Stimulated activated CD4-positive, alpha-beta T cell treated with anti-CD3 and anti-CD28 coated beads, Interleukin-15, amount 100 ng/mL, for 24 hours (primary cell): ENCODE measurements at places on chromosomes 2 and 18.

GRCh38 chr2:16091576-16092282 lies 151.4 kb downstream of the MYCN start:
- no peak for DNase-seq

DNA sequence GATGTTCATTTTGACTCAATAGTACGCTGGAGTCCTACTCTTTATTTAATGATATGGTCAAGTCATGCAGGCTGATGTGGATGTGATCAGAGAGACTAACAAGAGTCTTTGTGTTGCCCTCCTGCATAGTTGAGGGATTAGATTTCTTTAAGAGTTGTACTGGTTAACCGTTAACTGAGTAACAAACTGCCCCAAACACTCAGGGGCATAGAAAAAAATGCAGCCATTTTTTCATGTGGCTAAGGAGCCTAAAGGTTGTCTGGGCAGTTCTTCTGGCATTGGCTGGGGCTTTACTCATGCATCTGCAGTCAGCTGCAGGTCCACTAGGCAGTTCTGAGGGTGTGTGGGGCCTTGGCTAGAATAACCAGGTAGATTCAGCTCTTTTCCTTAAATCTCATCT lies 32.5 kb downstream of the DOCK10 start:
- DNase-seq = no peak

- DNase-seq = no peak
Observed at GRCh38 chr18:74567822-74568221, 29.8 kb upstream of the ZNF407 start.

DNA sequence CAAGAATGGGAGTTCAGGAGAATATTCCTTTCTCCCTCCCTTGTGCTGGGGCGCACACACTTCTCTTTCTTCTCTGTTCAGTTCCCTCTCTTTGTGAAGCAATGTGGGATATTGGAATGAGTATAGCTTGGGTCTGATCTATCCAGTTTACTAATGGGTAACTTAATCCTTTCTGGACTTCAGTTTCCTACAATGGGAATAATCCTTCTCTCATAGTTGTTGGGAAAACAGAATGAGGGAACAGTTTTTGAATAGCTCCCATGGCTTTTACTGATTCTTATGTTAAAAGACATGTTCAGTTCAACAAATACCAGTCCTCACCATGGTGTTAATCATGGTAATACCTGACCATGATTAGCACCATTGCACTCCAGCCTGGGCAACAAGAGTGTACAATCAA lies 93.1 kb downstream of the ARL4C start:
- DNase-seq = no peak

- no peak for DNase-seq
Observed at GRCh38 chr2:138239902-138240491, 261.6 kb upstream of the SPOPL start.

DNA sequence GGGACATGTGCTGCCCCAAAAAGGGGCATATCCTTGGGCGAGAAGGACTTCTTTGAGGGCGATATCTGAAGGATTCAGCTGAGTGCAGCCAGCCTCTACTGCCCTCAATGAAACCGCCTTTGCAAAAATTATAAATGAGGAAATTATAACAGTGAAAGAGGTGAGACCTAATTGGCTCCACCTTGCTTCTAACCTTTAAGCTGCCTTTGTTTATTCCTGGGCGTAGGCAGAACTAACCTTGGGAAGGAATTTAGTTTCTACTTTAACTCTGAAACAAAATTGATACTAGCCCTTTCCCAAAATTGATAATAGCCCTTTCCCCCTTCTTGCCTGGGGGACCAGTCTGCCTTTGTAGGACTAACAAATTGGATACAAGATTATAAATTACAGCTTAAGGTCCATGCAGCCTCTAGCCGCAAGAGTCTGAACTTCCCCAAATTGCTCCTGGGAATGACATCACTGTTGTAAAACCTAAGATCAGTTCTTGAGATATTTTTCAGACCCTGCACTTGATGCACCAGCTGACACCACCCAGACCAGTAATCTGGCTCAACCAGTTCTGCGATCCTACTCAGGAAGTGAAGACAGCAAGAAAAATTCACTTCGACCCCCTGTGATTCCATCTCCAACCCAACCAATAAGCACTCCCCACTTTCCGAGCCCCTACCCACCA lies 36.0 kb upstream of the ASAP2 start:
- DNase-seq = no peak

GRCh38 chr2:239244625-239245024 lies 156.2 kb downstream of the HDAC4 start:
- DNase-seq = no peak

DNA sequence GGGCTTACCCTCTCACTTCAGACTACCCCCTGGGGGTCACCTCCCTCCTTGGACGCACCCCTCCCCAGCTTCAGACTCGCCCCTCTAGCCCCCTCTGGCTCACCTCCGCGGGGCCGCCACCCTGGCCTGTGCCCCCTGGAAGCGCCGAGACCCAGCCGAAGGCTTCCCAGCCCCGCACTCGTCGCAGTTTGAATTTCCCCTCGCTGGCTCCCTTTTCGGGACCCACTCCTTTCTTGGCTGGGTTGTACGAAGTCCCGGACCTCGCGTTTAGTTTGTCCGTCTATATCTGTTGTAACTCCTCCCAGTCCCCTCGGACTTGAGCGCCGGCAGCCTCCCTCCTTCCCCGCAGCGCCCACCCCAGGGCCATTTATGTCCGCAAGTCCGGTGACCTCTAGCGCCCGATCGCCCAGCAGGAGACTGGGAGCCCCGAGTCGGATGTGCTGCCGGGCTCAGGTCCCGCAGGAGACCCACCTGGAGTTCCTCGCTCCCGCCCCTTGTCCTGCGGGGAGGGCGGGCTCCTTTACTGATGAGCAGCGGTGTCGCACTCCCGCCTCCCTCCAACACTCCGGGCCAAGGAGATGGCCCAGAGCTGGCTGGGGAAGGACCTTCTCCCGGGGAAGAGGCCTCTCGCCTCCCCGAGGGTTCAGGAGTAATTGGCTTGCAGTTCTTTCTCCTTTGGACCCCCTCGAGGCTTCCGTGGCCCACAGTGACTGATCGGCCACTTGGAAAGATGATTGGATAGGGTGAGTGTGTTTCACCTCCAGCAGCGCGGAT lies 692 bp upstream of the RAX start:
- no peak for DNase-seq

DNA sequence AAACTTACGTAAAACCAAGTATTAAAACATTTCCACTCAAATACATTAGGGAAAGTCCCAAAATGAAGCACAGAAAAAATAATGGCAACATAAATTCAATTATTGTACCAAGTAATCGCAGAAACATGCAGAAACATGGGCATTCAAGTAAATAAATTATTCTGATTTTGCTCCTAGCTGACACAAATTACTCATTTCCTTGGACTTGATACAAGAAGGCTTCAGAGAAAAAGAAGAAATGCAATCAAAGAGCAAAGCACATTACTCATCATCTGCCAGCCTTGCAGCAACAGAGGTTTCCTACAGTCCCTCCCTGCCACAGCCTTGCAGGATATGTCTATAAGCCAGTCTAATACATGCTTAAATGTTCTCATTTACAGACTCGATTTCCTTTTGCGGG lies 439.8 kb upstream of the LYPD1 start:
- no peak for DNase-seq

DNA sequence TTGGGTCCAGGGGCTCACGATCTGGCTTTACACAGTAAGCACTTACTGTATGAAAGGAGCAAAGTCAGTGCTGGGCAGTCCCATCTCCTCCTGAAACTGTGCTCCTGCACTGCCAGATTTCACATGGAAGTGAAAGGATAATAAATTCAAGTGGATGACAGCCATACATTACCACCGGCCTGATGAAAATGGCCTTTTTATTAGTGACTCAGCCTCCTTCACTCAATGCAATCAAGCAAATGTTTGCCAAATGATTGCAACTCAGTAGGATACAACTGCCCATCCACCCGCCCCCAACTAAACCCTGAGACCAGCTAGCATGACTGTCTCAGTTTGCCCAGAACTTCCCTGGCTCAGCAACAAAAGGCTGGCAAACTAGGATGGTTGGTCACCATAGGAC lies 77.1 kb downstream of the MYO5B start:
- no peak for DNase-seq

DNA sequence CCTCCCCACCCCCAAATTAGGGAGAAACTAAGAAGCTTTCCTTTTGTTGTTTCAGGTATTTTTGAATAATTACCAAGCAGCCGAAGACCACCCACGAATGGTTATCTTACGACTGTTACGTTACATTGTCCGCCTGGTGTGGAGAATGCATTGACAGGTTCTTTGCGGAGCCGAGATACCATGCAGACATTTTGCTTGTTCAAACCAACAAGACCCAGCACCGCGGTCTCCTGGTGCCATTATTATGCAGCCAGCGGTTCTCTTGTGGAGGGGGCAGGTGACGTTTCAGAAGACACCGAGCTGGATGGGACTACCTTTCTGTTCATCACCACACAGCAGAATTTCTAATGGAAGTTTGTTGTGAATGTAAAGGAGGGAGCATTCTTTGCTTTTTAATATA lies 43.4 kb downstream of the BCL2L11 start:
- DNase-seq = no peak

GRCh38 chr2:36404754-36405153 lies 49.2 kb downstream of the CRIM1 start:
- DNase-seq = no peak

DNA sequence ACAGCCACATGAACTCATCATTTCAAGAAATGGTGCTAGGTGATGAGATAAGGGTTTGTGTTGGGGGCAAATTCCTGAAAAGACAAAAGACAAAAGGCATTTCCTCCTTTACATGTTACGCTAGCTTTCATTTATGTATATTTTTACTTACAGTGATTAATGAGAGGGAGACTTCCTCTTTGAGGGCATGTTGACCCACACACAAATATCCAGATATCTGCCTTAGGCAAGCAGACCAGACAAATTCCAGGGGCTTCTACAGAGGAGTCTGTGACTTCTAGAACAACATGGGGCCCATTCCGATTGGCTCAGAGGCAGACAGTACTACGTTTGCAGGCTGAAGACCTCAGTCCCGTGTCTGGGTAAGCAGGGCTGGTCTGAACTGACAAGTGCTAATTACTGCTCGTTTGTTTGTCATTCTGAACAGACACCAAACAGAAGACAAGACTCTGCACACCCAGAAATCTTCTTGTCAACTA lies 74.8 kb upstream of the ST6GAL2 start:
- DNase-seq = no peak

DNA sequence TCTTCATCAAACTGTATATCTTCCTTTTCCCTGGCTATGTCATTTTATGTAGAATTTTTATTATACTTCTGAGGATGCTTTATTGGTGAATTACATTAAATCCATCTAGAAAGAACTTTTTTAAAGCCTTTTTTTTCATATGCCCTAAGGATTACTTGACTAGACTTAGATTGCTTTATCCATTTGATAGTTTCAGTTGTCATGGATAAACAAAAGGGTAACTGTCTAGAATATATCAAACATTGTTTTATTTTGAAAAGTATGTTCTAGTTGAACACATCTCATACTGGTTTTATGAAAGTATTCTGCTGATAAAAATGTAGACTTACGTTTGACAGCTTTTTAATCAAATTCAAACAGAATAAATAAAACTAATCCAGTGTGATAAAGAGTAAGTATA lies 639.8 kb downstream of the ARHGAP15 start:
- DNase-seq = no peak

DNA sequence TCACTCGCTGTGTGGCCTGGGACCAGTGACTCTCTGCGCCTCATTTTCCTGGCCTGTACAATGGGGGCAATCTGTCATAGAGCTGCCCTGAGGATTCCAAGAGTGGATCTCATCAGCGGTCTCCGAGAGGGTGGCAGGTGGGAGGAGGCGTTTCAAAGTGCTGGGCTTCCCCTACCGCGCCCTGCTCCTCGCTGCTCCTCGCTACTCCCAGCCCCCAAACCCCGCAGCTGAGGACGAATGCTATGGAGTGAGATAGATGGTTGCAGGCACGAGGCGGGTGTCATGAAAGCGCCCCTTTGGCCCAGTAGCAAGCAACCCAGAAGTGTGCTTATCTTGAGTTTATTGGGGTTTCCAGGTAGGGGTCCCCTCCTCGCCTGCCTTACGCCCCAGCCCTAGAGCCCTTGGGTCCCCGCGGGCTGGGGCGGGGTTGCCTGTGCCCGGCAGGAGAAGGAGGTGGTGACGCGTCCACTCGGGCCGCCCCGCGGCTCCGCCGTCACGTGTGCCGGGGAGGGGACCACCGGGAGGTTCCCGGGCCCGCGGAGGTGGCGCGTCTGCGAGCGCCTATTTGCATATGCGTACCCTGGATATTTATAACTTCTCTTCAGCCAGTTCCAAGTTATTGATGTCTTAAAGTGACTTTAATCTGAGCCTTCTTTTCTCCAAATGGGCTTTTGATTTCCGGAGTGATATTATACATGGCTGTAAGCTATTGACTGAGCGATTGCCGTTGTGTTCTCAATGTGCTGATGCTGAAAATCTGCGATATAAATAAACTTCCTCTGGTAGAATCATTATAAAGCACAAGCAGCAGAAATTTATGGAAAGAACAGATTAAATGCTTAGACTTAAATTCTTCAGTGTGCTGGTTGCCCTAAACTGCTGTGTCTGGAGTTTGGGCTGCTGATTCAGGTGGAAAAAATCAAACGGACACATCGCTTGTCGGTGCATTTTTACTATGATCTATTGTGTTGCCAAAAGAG lies 263.7 kb downstream of the ATAD2B start:
- no peak for DNase-seq

DNA sequence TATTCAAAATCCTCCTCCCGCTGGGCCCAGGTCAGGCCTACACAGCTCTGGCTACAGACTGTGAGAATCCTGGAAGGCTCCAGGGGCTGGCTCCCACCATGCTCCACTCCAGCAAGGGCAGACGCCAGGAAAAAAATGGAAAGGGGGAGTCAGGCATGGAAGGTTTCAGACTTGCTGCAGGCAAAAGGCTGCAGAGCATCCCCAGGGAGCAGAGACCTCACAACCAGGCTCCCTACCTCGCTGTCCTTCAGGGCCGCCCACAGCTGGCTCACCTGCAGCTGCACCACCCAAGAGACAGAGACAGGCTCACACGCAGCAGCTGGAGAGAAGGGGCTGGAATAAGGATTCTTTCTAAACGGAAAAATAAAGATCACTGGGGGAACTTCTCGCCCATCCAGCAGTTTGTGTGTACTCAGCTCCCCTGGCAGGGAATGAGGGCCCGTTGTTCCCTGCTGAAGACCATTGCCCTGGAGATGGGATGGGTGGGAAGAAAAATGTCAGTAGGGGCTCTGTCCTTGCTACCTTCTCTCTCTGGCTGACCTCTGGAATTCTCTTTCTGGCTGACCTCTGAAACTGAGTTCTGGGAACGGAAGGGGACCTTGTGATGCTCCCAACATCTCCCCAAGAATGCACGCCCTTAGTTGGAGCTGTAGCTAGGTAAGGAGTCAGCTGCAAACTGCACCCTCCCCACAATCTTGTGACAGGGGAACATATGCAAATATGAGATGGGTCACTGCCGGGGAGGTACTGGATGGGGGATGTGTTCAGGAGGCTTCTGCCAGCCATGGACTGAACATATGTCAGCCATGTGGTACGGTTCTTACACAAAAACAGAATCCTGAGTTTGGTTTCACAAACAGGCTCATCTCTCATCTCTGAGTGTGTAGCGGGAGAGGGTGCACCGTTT lies 34.5 kb downstream of the BCL2 start:
- DNase-seq = no peak

GRCh38 chr2:8448824-8449556 lies 232.9 kb upstream of the ID2 start:
- no peak for DNase-seq

GRCh38 chr18:56112984-56113383 lies 525.0 kb upstream of the TCF4 start:
- DNase-seq = no peak

GRCh38 chr2:70531419-70532086 lies 22.1 kb downstream of the TGFA start:
- no peak for DNase-seq

GRCh38 chr2:111697560-111697959 lies 186.4 kb downstream of the ANAPC1 start:
- no peak for DNase-seq
